ENCODE measurements at places on chromosomes 6 and 20.
A peak's percentile ranks its signal among the peaks of the same experiment; 100 is the strongest.

- DNase-seq: peak; percentile 63
Observed at GRCh38 chr6:157571269-157571668, 190.3 kb downstream of the ZDHHC14 start.

DNA sequence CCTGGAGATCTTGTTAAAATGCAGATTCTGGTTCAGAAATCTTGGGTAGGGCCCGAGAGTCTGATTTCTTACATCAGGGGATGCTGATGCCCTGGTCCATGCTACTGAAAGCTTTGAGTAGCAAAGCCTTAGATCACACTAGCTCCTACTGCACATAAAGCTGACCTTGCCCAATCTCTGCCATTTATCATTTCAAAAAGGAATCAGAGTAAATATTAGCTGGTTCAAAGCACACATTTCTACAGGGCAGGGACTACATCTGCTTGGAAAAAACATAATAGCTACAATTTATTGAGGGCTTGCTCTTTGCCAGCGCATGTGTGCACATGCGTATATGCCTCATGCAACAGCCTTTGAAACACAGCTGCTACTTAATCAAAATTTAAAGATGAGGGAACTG is 440.4 kb upstream of the ARID1B start:
- DNase-seq: peak; percentile 45

DNA sequence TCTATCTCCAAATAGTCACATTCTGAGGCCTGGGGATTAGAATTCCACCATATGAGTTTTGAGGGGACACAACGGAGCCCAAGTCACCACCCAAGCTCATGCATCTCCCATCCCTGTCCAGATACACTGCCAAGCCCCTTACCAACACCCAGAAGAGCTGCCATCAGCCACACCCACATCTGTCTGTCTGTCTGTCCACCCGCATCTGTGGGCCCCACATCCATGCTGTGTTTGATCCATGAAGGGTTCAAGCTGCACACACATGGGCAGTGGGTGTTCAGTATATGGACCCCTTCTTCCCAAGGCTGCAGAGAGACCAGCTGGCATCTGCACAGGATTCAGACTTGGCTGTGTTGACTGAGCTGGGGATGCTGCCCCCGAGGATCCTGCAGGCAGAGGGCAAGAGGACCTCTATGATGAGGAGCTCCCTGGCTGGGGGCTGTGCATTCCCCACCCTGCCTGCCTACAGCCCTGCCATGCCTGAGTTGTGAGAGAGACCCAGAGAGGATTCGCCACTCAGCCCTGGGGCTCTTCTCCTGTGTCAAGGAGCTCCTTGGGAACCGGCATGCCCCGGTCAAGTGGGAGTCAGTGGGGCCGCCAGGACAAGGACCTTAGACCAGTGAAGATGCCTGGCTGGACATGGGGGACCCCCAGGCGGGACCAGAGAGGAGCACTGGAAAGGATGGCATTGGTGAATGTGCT is 206.4 kb downstream of the SYNDIG1 start:
- no peak for DNase-seq

GRCh38 chr6:53104916-53105315 is 39.7 kb downstream of the FBXO9 start:
- DNase-seq: no peak

DNA sequence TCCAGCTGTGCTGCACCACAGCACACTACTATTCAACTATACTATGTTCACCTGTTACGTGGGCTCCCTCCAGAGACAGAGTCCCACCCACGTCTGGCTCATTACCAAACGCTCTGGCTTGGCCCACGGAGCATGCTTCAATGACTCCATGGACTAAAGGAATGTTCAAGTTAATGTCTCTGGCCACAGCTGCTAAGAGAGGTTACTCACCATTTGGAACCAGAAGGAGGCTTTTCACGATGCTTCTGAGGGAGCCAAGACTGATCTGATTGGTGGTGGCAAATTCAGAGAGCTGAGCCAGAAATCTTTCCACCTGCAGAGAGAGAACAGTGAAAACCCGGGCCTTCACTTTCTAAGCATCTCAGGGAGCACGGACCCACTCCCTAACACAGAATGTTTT is 15.6 kb downstream of the COMMD7 start:
- no peak for DNase-seq

GRCh38 chr6:85183841-85184240 is 266.0 kb upstream of the NT5E start:
- no peak for DNase-seq

DNA sequence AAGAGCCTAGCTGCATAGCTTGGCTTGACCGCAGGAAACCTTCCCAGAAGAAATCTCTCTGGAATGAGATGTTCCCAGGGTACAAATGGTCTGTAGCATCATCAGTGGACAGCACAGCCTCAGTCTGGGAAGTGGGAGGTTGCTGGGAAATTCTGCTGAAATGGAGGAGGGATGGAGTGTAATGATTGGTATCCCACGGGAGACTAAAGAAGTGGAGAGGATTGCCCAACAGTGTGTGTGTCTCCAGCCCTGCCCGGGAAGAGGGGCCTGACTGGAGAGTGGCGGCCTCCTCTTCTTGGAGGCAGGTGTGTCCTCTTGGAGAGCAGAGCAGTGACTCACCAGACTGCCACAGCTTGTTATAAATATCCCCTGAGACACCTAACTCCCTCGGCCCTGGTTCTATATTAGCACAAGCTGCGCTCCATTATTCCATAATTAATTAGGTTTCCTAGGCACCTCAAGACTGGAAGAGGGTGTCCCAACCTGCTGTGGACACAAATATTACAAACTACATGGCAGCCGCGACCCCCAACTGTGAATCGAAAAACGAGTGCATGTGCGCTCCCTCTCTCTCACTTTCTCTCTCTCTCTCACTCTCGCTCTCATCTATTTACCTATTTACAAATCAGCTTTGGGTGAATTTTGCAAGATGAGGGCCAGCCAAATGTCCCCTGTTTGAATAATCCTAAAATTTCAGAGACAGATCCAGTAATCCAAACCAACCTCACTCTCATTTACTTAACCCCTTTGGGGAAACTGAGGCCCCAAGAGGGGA is 68.8 kb downstream of the FGD2 start:
- peak; percentile 36 for DNase-seq

- no peak for DNase-seq
Observed at GRCh38 chr6:16049168-16049567, 79.7 kb upstream of the MYLIP start.

GRCh38 chr20:54061101-54061881 is 9.1 kb downstream of the BCAS1 start:
- DNase-seq: no peak

DNA sequence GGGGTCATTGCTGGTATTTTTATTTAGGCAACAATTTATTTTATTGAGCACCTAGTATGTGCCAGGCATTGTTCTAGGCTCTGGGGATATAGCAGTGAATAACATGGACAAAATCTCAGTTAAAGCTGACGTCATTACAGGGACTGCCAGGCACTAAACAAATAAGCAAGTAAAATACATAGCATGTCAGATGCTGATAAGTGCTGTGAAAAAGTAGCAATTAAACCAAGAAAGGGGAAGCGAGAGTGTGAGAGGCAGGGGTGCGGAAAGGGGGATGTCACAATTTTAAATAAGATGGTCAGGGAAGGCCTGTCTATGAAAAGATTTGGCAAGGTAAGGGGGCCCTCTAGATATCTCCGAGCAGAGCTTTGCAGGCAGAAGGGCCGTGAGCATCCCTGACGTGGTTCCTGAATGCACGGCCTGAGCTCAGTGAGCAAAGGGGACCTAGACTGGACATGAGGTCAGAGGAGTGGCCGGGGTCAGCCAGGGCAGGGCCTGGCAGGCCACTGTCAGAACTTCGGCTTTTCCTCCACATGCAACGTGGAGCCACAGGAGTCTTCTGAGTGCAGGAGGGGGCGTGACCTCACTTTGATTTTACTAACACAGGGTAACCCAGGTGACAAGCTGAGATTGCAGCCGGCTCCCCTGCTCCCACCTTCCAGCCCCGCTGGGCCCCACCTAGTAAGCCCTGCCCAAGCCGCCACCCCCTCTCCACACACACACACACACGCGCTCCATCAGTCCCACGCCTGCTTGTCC is 24.2 kb upstream of the SIRPA start:
- no peak for DNase-seq

- DNase-seq: no peak
Observed at GRCh38 chr6:33373960-33374910, 17.4 kb upstream of the KIFC1 start.

DNA sequence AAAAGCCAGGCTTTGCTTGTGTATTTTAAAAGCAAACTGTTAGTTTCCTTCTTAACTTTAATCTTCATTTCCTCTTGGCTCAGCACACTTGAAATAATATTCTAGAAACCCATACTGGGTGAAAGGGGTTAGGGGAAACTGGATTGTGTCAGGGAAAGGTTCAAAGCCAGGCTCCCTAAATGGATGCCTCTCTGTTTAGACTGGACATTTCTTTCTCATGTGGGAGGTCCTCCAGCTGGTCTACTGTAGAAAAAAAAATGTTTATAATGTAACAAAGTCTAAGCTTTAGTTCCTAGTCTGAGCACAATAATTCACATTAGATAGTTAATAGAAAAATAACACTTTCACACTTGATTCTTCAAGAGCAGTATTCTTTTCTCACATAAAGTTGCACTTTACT is 89.0 kb upstream of the AKIRIN2 start:
- DNase-seq: no peak

GRCh38 chr6:33587529-33587928 is 7.5 kb upstream of the BAK1 start:
- DNase-seq: no peak

DNA sequence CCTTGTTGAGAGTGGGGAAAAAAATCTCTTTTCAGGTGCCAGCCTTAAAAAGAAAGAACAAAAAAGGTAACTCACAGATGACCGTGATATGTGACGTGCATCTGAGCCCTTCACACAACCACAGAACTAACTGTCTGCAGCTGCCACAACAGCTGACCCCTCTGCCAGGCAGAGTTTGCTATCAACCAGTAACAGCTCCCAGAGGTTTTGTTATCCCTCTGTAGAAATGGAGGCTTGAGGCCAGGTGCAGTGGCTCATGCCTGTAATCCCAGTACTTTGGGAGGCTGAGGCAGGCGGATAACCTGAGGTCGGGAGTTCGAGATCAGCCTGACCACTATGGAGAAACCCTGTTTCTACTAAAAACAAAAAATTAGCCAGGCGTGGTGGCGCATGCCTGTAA is 42.8 kb downstream of the SLC52A3 start:
- DNase-seq: no peak

DNA sequence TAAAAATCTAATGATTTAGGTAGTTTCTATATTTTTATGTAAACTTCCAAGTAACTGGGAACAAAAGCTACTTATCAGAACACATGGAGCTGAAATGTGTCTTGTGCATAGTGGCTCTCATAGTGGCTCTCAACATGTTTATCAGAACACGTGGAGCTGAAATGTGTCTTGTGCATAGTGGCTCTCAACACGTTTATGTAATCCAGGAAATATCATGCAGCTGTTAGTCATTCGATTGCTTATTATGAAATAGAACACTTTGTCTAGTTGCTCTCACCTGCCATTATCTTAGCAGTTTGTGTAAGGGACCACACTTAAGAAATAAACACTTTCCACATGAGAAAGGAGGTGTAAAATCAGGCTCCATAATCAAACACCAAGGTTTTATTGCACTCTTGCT is 119.2 kb upstream of the ASCC3 start:
- no peak for DNase-seq

DNA sequence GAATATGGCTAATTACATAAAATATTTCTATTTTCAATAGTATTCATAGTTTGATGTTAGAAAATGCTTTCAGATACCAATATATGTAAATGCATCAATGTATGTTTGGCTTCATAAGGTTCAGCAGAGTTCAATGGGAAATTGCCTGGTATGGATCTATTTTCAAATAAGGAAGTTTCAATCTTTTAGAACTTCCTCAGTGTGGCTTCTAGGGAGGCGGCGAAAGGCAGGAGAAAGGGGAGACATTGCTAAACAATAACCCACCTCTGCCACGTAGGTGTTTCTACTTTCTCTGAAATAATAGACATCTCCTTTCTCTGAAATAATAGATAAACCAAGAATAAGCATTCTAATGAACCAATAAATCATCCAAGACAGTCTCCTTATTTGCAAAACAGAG is 237.7 kb upstream of the RAB32 start:
- no peak for DNase-seq

DNA sequence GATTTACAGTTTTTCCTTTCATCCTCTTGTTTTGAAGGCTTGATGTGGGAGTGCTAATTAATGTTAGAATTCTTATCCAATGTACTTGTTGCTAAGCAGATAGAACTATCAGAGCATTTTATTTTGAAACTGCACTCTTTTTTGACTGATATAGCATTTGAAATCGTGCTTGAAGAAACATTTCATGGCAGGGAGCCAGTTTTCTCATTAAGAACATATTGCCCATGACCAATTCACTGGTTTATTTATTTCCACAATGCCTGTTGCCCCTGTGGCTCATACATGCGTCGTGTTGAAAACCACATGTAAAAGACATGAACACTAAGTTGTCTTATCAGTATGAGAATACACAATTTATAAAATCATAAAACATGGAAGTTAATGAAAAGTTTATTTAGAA is 479.7 kb upstream of the FLRT3 start:
- DNase-seq: no peak

GRCh38 chr6:148247386-148248063 is 95.1 kb upstream of the SASH1 start:
- DNase-seq: peak; percentile 32

DNA sequence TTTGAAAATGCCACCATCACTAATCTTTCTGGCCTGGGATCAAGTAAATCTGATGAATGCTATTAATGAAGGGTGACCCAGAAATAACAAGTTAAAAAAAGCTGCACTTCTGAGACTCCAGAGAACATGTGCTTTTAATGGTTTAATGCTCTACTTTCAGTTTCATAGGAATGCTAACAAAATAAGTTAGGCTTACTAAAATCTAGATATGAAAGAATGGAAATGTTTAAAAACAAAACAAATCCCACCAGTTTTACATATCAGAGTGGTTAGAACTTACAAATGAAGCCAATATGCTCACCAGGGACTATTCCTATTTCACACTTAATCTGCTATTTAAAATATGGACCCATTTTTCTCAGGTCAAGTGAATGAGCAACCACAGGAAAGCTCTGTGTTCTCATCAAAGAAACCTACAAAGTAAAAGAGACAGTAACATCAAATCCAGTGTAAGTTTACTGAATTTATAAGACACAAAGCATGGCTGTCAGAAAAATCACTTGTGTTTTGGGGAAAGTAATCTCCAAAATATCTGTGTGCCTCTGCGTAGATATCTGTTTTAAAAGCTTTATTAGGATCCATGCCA is 40.3 kb downstream of the FYN start:
- no peak for DNase-seq

- no peak for DNase-seq
Observed at GRCh38 chr6:91464201-91464600, 877.3 kb upstream of the MAP3K7 start.

DNA sequence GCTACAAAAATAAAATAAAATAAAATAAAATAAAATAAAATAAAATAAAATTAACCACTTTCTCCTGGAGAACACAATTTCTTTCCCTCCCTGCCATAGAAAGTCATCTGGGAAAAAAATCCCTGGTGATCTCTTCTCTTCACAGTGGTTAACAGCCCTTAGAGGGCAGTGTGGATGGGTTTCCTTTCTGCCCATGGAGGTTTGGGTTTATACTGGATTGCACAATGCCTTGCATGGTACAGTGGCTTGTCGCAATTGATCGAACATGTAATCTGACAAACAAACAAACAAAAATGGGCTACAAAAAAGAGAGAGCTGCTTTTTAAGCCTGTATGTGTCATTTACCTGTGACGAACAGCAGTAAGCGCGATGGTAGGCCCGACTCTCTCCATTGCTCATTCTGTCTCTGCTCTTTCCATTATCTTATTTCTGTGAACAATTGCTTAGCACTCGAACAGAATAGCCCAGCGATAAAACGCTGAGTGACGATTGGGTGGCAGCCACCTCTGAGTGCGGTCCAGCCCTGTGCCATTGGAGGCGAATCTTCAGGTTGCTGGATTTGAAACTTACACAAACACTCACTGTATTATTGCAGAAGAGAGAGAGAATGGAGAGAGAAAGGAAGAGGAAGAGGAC is 166.1 kb downstream of the CD83 start:
- peak; percentile 23 for DNase-seq
